ENCODE measurements at places on chromosomes 3 and 15.

- H3K27me3 ChIP-seq: no peaks in the 10 kb centered on the region
- H3K4me1 ChIP-seq: no peaks in the 10 kb centered on the region
- no peak for DNase-seq
- H3K4me3 ChIP-seq: no peak overlapping the region
These were observed 11.2 kb downstream of the SEC13 start for GRCh38 chr3:10309736-10310135.

- no peaks in the 10 kb centered on the region for H3K4me1 ChIP-seq
- no peak overlapping the region for H3K4me3 ChIP-seq
- no peaks in the 10 kb centered on the region for H3K27me3 ChIP-seq
- no peak for DNase-seq
- H3K36me3 ChIP-seq: no peaks in the 10 kb centered on the region
These were observed 46.7 kb downstream of the SV2B start for GRCh38 chr15:91146728-91147127.

DNA sequence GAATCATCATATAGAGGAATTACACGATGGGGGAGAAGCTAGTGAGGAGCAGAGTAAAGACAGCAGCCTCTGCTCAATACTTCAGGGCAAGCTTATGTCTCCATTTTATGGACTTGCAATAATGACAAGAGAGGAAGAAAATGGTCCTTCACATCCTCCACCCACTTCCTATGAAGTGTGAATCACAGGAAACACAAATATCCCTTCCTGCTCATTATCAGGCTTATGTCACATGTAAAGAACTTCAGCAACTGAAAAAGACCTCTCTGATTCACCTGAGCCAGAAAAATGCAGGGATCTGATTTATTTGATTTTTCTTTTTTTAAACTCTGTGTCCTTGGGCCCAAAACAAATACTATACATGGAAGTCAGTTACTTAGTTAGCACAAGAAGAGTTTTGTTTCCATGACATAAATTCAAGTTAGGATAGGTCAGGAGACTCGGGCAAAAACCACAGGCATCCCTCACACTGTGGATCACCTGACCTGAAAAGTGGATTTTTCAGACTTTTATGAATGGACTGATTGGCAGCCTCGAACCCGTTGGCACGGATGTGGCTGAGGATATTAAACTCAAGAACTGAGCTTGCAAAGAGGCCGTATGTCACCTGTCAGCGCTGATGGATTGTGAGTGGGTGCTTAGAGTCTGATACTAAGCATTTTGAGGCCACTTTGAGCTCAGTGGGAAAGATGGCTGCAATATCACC lies 620.8 kb upstream of the MDFIC2 start:
- H3K27me3 ChIP-seq: no peaks in the 10 kb centered on the region
- H3K4me3 ChIP-seq: no peak overlapping the region
- no peak overlapping the region for H3K27ac ChIP-seq
- DNase-seq: no peak

GRCh38 chr3:196365736-196366135 lies 27.5 kb upstream of the TM4SF19 start:
- DNase-seq: no peak
- no peak overlapping the region for H3K4me3 ChIP-seq
- H3K27ac ChIP-seq: no peak overlapping the region
- no peaks in the 10 kb centered on the region for H3K4me1 ChIP-seq
- peaks cover 46% of the 10 kb centered on the region for H3K36me3 ChIP-seq

- no peak overlapping the region for H3K4me3 ChIP-seq
- H3K27me3 ChIP-seq: no peaks in the 10 kb centered on the region
- H3K36me3 ChIP-seq: no peaks in the 10 kb centered on the region
- no peak overlapping the region for H3K27ac ChIP-seq
- H3K4me1 ChIP-seq: no peaks in the 10 kb centered on the region
These were observed 45.6 kb downstream of the WNT5A start for GRCh38 chr3:55441499-55441898.

GRCh38 chr15:52436981-52437380 lies 91.7 kb downstream of the MYO5A start:
- H3K4me3 ChIP-seq: no peak overlapping the region
- H3K27me3 ChIP-seq: no peaks in the 10 kb centered on the region
- H3K36me3 ChIP-seq: no peaks in the 10 kb centered on the region

DNA sequence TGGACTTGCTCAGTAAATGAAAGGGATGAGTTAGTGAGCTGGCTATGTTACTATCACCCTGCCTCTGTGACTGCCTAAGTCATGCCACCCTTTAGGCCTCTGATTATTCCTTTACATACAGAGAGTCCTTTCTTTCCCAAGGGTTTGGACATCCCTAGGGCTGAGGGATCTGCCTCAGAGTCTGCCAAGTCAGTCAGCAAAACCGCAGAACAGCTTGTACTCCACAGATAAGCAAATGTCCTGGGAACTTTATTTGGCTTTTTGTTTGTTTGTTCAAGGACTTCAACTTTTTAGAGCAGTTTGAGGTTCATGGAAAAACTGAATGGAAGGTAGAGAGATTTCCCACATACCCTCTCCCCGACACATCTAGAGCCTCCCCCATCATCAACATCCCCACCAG lies 82.6 kb upstream of the TRIM42 start:
- no peaks in the 10 kb centered on the region for H3K27me3 ChIP-seq
- no peak overlapping the region for H3K27ac ChIP-seq
- no peak overlapping the region for H3K4me3 ChIP-seq
- H3K4me1 ChIP-seq: no peaks in the 10 kb centered on the region

GRCh38 chr15:76206325-76206976 lies 104.8 kb downstream of the ETFA start:
- H3K4me1 ChIP-seq: no peaks in the 10 kb centered on the region
- DNase-seq: no peak
- H3K4me3 ChIP-seq: no peak overlapping the region
- H3K36me3 ChIP-seq: peaks cover 34% of the 10 kb centered on the region
- H3K27ac ChIP-seq: no peak overlapping the region
- H3K27me3 ChIP-seq: no peaks in the 10 kb centered on the region

- H3K27ac ChIP-seq: no peak overlapping the region
- DNase-seq: no peak
- H3K4me3 ChIP-seq: no peak overlapping the region
- H3K36me3 ChIP-seq: no peaks in the 10 kb centered on the region
- H3K4me1 ChIP-seq: peaks cover 2% of the 10 kb centered on the region
- H3K27me3 ChIP-seq: no peaks in the 10 kb centered on the region
These were observed 6.1 kb upstream of the IREB2 start for GRCh38 chr15:78431955-78432354.

DNA sequence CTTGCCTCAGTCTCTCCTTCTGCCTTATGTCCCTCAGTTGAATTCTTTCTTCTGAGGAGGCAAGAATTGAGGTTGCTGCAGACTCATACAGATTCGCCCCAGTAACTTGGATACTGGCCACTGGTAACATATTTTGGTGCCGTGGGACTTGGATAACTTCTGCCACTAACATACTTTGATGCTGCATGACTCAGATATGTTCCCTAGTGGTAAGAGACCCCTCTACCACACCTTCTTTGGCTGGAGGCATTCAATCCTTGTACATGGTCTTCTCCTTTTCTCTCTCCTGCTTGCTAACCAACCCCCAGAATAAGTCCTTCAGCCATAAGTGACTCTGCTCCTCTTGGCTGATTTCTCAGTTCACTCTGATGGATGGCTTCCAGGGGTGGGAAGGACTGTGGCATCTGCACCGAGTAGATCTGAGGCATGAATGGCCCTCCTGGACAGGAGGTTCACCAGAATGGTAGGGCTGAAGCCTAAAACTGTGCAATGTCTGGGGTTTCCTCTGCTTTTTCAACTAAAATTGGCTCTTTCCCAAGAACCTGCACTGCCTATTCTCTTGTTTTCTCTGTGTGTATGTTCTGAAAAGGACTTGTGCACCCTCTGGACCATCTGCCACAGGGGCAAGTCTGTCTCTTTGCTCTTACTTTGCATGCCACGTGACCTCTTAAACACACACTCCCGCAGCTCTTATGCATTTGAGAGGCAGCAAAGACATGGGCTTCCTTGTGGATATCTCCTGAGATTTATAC lies 55.5 kb upstream of the FSTL1 start:
- DNase-seq: no peak
- H3K4me3 ChIP-seq: no peak overlapping the region
- no peaks in the 10 kb centered on the region for H3K4me1 ChIP-seq
- no peaks in the 10 kb centered on the region for H3K27me3 ChIP-seq
- no peaks in the 10 kb centered on the region for H3K36me3 ChIP-seq

DNA sequence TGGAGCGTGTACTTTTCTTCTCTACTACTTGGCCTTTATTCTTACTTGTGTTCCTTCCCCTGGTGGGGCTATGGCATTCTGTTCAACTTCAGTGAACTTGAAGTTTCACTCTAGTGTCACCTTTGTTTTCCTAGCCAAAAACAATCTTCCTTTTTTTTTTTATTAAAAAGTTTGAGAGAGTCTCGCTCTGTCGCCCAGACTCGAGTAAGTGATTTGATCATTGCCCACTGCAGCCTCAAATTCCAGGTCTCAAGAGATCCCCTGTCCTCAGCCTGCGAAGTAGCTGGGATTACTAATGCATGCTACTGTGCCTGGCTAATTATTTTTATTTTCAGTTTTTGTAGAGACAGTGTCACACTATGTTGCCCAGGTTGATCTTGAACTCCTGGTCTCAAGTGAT lies 124.8 kb downstream of the SST start:
- no peak for DNase-seq
- no peak overlapping the region for H3K27ac ChIP-seq
- H3K27me3 ChIP-seq: no peaks in the 10 kb centered on the region
- no peak overlapping the region for H3K4me3 ChIP-seq

GRCh38 chr15:59372352-59373211 lies at the start of gene MYO1E:
TSS of gene MYO1E (minus strand) at chr15:59372871. CDS start at chr15:59372500, 371 bp downstream.
- peak; percentile 23 for DNase-seq
- peaks cover 7% of the 10 kb centered on the region for H3K27me3 ChIP-seq
- H3K4me3 ChIP-seq: peak within 1 kb of the TSS; percentile 56
- H3K4me1 ChIP-seq: peaks cover 8% of the 10 kb centered on the region
- no peaks in the 10 kb centered on the region for H3K36me3 ChIP-seq

GRCh38 chr15:66151809-66152208 lies 101.7 kb downstream of the MEGF11 start:
- no peaks in the 10 kb centered on the region for H3K36me3 ChIP-seq
- H3K4me3 ChIP-seq: no peak overlapping the region
- no peak overlapping the region for H3K27ac ChIP-seq

Measured in naive thymus-derived CD4-positive, alpha-beta T cell (primary cell).